ENCODE measurements at places on chromosomes 1 and 21.

DNA sequence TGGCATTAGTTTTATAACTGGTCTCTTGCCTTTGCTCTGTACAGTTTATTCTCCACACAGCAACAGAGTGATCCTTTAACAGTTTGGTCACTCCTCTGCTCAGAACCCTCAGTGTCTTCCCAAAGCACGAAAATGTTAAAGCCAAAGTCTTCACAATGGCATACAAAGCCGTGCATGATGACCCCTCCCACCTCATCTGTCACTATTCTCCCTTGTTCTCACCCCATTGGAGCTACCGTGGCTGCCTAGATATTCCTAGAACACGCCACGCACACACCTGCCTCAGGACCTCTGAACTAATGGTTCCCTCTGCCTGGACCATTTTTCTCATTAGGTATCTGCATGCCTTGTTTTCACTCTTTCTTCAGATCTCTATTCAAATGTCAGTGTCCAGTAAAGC lies 8.6 kb upstream of the SEMA4A start:
- DNase-seq: no peak

DNA sequence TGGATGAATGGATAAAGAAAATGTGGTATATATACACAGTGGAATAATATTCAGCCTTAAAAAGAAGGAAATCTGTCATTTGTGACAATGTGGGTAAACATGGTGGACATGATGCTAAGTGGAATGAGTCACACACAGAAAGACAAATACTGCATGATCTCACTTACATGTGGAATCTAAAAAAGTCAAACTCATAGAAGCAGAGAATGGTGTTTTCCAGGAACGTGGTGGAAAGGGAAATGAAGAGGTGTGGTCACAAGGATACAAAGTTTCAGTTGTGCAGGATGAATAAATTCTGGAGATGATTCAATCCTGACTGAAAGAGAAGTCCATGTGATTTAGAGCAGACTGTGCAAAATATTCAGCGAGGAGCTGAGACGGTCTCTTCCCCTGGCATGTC lies 56.6 kb downstream of the RYR2 start:
- no peak for DNase-seq

DNA sequence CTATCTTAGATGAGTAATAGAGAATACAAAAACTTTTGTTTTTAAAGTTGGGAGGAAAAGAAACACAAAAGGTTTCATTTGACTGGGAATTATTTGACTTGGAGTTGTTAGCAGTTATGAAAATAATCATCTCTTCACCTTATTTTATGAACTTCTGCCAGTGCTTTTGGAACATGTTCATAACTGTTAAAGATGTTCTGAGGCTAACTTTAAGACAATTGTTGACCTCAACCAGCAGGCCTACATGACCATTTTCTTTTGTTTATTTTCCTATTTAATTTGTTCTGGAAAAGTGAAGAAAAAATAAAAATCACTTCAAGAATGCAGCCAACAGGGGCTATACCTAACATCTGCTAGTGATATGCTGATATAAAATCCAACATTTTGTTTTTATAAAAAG lies 37.4 kb downstream of the JAM2 start:
- DNase-seq: no peak

GRCh38 chr1:169019419-169020058 lies 87.0 kb upstream of the ATP1B1 start:
- DNase-seq: no peak

- no peak for DNase-seq
Observed at GRCh38 chr21:40610345-40610744, 236.6 kb downstream of the DSCAM start.

DNA sequence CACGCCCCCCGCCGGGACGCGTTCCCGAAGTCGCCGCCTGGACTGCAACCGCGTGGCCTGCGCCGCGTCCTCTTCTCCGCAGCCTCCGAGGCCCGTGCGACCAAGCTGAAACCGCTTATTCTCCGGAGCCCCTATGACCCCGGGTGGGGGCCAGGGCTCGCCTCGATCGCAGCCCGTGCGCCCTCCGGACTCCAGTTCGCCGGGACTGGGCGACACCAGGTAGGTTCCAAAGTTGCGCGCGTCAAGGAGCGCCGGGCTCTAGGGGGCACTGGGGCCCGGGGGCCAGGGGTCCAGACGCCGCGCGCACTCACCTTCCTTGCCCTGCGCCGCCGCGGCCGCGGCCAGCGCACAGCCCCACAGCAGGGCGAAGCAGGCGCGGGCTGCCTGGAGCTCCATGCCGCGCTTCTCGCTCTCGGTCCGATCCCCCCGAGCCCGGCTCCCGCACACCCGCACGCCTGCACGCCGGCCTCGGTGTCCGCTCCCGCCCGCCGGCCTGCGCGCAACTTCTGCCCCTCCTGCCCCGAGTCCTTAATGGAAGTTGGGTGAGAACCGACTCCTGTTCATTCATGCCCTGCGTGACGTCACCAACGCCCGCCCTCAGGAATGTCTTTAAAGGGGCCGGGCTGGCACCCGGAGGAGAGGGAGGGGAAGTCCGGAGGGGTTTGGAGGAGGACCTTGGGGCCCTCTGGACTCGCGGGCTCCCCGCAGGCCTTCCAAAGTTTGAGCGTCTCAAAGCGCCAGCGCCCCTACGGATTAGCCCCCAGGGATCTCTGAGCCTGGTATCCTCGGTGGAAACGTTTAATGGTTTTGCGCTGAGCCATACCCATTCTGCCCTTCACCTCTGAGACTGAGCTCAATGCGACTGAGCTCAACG lies at the start of gene EPHA2:
TSS of gene EPHA2 (minus strand) at position 533 of the 874 bp plus-strand sequence. CDS start at position 396, 137 bp downstream.
- peak; percentile 94 for DNase-seq

GRCh38 chr1:153028766-153029165 lies 2.2 kb upstream of the SPRR1B start:
- no peak for DNase-seq

DNA sequence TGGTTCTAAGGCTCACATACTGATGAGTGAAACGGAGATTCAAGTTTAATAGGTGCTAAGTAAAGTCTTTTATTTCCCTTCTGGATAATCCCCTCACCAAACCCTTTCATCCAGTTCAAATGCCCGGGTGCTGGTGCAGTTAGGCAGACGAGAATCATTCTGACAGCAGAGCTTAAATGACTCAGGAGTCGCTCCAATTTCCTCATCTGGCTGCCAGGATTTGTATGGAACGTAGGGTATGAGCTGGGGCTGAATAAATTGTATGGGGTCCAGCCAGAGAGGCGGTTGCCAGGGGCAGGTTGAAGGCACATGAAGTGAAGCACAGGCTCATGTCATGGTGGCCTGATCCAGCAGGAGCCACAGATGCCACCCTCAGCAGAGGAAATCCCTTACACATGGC lies 76.0 kb downstream of the PAPPA2 start:
- no peak for DNase-seq

DNA sequence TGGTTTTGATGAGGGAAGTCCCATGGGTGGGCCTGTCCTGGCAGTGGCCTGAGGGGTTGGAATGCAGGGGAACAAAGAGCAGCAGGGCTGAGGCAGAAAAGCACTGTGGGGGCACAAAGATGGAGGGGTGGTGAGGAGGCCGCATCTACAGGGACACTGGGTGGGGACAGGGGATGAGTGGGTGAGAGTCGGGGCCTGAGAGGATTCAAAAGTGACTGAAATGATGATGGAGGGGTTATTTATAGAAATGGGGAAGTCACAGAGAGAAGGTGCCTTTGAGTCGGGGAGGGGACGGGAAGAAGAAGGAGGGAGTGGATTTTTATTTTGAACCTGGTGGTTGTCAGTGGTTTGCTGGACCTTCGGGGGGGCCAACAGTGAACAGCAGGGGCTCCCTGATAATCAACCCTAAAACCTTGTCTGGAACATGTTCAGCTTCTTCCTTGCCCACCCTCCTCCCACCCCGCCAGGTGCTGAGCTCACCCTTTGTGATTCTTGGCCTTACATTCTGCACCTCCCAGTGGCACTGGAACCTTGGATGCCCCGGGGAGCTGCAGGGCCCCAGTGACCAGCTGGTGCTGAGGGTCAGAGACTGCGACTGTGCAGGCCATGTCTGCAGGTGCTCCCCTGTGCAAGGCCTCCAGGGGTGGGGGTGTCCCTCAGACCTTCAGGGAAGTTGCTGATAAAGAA lies 42.9 kb downstream of the IER5 start:
- no peak for DNase-seq

DNA sequence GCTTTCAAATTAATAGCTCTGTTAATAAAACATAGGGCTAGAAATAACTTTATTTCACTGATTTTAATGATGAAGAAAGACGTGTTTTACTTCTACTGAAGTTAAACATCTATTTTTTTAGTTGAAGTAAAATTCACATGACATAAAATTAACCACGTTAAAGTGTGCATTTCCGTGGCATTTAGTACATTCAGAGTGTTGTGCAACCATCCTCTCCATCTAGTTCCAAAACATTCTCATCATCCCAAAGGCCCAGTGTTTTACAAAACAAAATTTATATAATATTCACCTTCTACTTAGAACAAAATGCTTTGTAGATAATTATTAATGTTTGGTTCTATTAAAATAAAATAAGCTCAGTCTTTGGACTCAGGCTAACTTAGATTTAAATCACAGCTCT lies 108.5 kb upstream of the GNG12 start:
- DNase-seq: no peak

DNA sequence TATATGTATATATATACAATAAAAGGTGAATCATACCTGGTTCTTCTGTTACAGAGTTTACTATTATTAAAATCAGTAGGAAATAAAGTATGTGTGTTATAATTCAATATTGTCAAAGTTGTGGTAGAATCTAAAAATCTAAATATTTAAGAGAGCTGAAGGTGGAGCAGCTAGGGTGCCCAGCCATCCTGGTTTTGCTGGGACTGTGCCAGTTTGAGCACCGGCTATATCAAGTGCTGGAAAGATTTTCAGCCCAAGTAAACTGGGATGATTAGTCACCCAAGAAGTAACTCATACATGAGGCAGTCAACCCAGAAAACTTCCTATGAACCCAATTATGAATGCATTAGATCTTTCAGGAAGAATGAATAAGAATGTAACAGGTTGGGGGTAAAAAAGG lies 16.9 kb upstream of the KRTAP19-5 start:
- DNase-seq: no peak

- DNase-seq: no peak
Observed at GRCh38 chr1:37035014-37035691, 838 bp upstream of the GRIK3 start.

GRCh38 chr1:31869449-31869848 lies 53.6 kb upstream of the SPOCD1 start:
- no peak for DNase-seq

DNA sequence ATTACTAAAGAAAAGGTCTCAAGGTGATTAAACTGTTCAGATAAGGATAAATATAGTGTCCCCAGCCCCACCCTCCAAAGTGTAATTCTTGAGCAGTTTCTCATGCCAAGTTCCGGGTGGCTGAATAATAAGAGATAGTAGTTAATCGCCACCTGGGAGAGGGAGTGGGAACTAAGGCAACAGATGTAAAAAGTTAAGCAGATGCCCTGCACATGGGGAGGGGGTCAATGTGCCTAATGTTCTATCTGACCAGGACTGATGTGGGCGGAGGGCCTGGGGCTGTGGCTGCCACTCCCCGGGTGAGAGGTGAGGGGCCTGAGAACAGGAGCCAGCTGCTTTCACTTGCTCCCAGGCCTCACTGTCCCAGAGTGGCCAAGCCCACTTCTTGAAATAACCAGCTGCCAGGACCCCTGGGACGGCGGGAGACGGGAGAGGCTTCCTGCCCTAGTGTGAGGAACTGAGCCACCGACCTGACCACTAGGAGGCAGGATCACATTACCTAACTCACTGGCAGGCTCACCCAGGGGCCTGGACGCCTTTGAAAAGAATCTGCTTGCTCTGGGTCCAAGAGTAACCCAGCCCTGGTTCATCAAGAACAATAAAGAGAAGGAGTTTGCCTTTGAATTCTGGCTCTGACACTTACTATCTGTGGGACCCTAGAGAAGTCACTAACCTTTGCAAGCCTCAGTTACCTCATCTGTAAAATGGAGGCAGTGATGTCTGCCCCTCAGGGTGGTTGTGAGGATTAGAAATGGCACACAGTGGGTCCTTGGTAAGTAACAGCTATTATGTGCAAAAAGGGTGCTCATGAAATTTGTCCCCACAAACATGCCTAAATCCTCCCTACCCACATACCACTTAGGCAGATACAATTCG lies 179.2 kb downstream of the ATG4C start:
- DNase-seq: no peak

- no peak for DNase-seq
Observed at GRCh38 chr1:25999041-25999800, 1.4 kb upstream of the PAFAH2 start.

DNA sequence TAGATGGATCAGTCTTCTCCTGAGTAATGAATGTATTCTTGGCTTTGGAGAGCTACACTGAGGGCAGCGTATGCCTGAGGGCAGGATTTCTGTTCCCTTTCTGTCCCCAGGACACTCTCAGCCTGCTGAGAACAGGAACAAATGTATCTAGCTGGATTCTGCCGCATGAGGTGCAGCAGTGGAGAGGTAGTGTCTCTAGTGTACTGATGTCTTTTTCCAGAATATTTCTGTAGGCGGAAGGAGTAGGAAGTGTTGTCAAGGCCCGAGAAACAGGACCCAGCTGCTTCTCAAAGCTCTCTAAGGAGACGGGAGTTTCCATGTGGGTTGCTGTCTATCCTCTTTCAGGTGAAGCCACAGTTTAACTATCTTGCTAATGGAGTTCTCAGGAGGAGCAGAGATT lies 65.5 kb downstream of the MT1HL1 start:
- no peak for DNase-seq

DNA sequence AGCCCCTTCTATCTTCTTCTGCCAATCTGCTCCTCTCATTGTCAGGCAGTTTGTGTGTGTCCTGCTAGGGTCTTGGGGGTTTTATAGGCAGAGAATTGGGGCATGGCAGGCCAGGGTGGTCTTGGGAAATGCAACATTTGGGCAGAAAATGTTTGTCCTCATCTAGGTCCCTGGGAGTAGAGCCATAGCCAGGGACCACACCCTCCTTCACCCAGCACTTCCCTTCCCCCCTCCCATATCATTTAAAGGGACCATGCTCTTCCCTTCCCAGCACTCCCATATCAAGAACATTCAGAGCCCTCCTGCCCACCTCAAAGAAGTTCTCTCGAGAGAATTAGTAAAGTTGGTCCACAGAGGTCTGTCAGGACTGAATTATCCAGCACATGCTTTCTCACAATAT lies 41.7 kb downstream of the ZNF697 start:
- no peak for DNase-seq

DNA sequence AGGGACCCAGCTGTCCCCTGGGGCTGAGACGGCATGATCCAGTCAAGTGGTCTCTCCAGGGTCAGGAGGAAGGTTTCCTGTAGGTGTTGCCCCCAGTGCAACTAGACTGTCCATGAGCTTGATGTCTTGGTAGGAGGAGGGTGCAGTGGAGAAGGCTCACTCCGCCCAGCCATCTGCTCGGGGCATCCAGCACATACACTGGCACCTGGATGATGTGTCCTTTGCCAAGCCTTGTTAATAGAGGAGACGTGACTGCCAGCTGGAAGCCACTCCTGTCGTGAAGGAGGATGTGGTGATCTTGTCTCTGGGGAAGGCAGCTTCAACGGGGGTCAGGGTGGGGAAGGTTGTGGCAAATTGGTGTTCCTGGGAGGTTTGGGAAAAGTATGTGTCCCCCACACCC lies 6.2 kb downstream of the DISP3 start:
- DNase-seq: no peak

- DNase-seq: peak; percentile 47
Observed at GRCh38 chr1:180184041-180184440, 29.4 kb downstream of the QSOX1 start.

All from RWPE2 (cell line).